ENCODE measurements at places on chromosomes 3 and 15.

DNA sequence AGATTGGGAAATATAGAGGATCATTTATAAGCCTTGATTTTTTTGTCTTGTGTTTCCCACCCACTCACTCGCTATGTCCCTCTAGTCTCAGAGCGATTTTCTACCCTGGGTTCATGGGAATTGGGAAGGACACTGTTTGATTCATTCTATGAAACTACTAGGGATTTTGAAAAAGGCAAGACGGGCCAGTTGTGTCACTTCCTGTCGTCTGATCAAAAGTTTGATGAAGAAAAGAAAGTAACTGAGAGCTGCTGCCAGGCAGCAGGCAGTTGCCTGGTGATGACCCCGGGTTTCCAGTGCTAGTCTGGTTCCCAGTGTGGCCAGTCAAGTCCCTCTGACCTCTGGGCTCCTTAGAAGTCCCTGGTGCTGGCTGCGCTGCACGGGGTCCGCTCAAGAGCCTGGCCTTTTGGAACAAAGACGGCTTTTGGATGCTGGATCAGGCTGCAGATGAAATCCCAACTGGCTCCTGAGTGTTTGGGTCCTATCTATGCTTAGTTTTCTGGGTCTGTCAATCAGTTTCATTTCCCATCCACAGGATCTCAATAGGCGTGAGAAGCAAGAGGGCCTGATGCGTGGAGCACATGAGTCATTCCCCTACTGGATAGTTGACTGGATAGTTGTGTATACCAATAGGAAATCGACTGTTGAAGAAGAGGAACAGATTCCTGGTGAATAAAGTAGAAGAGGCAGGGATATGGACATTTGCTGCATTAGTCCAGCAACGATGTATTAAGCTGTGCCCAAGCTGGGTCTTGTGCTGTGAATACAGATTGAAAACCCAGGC lies 89.7 kb downstream of the EEFSEC start:
- DNase-seq, result no peak

- no peak for DNase-seq
These were observed 120.1 kb upstream of the NMNAT3 start for GRCh38 chr3:139797724-139798343.

GRCh38 chr3:32495085-32495484 lies 7.6 kb downstream of the CMTM6 start:
- DNase-seq, result no peak

DNA sequence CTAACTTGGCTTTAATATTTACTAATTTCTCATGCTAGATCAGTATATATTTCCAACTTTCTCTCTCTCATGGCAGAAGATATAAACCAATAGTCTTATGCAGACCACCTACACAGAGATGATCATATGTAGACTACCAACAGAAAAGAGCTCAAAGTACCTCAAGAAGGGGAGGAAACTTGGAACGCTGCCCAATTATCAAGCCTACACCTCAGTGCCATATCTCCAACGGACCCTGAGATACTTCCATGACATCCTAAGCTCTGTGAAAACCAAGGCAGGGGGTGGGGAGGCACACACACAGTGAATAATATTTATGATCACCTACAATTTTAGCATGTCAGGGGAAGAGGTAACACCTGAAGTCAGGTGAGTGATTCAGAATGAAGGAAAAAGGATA lies 100.6 kb downstream of the STAG1 start:
- no peak for DNase-seq

- DNase-seq, result no peak
These were observed 20.6 kb upstream of the RBM5 start for GRCh38 chr3:50068134-50068533.

DNA sequence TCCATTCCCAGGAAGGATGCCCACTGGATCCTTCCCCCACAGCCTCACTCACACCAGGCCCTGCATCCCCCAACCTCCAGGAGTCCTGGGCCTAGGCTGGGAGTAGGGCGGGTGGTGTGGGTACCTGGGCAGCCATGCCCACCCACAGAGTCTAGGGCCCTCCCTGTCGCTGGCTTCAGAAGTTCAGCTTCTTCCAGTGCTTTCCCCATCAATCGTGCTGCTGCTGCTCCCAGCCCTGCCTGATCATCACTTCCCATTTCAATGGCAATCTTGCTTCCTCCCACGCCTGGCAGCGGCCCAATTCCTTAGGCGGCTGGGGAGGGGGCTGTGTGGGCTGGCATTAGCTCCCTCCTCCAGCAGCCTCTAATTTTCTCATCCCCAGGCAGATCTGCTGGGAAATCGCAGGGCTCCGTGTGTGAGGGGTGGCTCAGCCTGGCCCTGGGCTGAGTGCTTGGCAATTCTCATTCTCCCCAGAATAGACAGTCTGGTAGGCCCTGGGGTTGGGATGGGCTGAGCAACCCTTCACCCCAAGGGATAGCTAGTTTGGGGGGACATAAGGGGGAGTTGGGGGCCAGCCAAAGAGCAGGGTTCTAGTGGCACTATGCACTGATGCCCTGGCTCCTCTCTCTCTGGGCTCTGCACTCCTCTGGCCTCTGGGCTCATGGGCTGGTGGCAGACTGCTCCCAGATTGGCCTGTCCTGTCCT lies 66.4 kb downstream of the SCN5A start:
- DNase-seq, result no peak

- DNase-seq, result peak; percentile 74
These were observed 802 bp upstream of the NECTIN3 start for GRCh38 chr3:111070772-111071256.

All from midbrain (tissue), 1 donor.